ENCODE measurements at places on chromosomes 4 and X.

- DNase-seq: no peak
These were observed 256.7 kb upstream of the GNPDA2 start for GRCh38 chr4:44983083-44983482.

DNA sequence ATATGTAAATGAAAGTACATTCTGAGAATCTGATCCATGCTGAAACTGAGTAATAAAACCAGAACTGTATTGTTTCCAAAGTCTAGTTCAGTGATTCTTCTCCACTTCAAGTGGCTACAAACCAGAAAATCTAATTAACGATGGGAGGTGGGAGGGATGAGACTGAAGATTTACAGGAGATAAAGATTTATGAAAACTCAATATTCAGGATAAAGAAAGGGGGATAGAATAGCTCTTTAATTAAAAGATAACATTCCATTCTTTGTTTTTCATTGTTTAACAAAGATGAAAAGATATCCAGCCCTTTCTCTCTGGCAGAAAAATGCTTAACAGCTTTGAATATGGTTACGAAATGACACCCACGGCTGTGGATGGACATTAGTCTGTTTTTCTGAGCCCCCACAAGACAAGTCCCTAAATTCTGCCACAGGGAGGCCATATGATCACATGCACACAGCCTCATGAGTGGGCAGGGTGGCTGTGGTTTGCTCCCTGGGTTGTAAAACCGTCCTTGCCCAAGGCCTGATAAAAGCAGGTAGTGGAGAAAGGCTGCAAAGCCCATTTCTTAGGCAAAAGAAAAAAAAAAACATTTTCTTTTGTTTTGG is 36.4 kb downstream of the TMEM150C start:
- no peak for DNase-seq

DNA sequence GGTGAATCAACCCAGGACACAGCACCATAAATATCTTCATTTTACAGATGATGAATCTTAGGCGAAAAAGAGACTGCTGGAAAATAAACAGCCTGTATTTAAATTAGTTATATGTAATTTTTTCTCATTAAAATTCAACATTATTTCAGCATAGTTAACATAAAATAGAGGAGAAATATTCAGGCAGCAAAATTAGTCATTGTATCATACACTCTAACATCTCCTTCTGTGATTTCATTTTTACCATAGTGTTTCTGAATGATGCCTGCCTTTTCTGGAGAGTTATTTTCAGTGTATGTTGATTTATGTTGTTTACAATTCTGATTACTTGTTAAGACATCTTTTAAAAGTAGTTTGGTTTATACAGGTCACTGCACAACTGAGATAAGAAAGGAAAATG is 82.3 kb upstream of the KCNIP4 start:
- DNase-seq: no peak

- DNase-seq: no peak
These were observed 448.1 kb downstream of the ADGRL3 start for GRCh38 chr4:61648264-61648663.

- no peak for DNase-seq
These were observed 186.8 kb downstream of the NWD2 start for GRCh38 chr4:37431417-37431743.
